Activated CD8-positive, alpha-beta T cell treated with anti-CD3 and anti-CD28 coated beads for 36 hours (primary cell): ENCODE measurements at places on chromosomes 3 and 15. TPM values are rescaled to one million over a fixed set of nuclear protein-coding genes. Genes with fewer than 3 reads are reported as not detected.
A peak's percentile ranks its signal among the peaks of the same experiment; 100 is the strongest.

- H3K27ac ChIP-seq: no peak overlapping the region
- DNase-seq: no peak
- H3K36me3 ChIP-seq: no peaks in the 10 kb centered on the region
- no peak overlapping the region for H3K4me3 ChIP-seq
- no peaks in the 10 kb centered on the region for H3K4me1 ChIP-seq
- peaks cover 5% of the 10 kb centered on the region for H3K27me3 ChIP-seq
Observed at GRCh38 chr3:58766587-58767282, 100.2 kb upstream of the FAM3D start.

PLSCR2 gene
- not detected for total RNA-seq

DNA sequence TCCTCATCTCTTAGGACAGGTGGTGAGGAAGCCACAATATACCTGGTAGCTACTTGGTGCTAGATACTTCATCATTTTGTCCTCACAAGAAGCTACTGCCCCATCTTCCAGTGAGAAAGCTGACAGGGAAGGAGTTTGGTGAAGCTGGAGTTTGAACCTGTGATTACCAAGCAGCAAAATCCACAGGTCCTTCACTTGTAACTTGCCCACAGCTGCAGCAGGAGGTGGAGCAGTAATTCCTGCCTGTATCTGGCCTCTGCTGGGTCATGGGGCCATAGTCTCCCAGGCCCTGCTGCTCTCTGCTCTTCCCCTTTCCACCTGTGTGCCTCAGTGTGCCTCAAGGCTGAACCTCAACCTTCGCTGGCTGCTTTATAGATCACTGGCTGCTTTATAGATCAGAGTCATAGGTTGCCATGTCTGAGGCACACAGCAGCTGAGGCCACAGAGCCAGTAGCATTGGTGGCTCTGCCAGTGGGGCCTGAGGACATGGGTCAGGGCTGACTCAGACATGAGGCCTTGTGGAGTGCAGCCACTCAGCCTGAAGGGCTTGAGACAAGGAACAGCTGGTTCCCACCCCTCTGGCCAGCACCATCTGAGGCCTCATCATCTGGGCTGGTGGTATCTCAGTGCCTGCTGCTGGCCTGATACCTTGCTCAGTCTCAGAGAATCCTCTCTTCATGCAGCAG lies 11.1 kb upstream of the CHRNB4 start:
- no peak overlapping the region for H3K4me3 ChIP-seq
- no peaks in the 10 kb centered on the region for H3K36me3 ChIP-seq
- no peaks in the 10 kb centered on the region for H3K4me1 ChIP-seq

PRICKLE2 gene
- total RNA-seq: not detected

IL16 gene
- total RNA-seq: 130 TPM

- H3K27me3 ChIP-seq: peaks cover 1% of the 10 kb centered on the region
- no peak overlapping the region for H3K4me3 ChIP-seq
- H3K27ac ChIP-seq: no peak overlapping the region
- no peaks in the 10 kb centered on the region for H3K36me3 ChIP-seq
- no peaks in the 10 kb centered on the region for H3K4me1 ChIP-seq
Observed at GRCh38 chr15:57609805-57610529, 18.3 kb downstream of the MYZAP start.

- H3K36me3 ChIP-seq: no peaks in the 10 kb centered on the region
- H3K4me3 ChIP-seq: no peak overlapping the region
- no peaks in the 10 kb centered on the region for H3K27me3 ChIP-seq
- DNase-seq: no peak
- H3K4me1 ChIP-seq: no peaks in the 10 kb centered on the region
- H3K27ac ChIP-seq: no peak overlapping the region
Observed at GRCh38 chr3:117144853-117145252, 435.3 kb downstream of the TUSC7 start.

DNA sequence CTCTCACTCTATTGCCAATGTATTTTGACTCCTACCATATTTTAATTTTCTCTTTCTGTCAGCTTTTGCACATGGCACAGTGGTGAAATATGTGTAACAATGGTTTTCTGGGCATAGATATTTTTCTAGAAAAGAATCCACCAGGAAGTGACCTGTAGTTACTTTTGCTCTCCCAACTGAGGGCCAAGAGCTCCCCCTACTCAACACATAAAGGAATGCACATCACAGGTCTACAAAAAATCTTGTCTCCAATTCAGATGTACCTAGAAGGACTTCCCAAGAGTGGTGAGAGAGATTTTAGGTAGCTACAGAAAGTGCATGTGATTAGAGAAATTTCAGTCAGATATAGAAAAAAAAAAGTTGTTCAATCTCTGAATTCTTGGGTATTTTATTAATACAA lies 15.6 kb downstream of the CPA3 start:
- H3K4me3 ChIP-seq: no peak overlapping the region
- no peak overlapping the region for H3K27ac ChIP-seq
- DNase-seq: no peak
- no peaks in the 10 kb centered on the region for H3K4me1 ChIP-seq
- H3K36me3 ChIP-seq: no peaks in the 10 kb centered on the region
- H3K27me3 ChIP-seq: peaks cover 1% of the 10 kb centered on the region

DNA sequence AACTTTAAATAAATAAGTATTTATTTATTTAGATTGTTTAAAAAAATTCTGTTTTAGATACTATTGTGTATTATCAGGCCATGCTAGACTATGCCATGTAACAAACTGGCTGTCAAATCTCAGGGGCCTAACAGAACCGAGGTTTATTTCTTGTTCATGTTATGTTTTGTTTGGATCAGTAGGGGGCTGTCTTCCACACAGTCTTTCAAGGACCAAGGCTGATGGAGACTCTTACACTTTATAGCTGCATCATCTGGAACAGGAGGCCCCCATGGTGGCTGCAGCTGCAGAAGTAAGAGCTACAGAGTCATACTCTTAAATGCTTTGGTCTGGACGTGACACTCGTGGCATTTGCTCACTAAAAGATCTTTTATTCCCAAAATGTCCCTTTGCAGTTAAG lies 33.0 kb upstream of the ARL14 start:
- no peaks in the 10 kb centered on the region for H3K4me1 ChIP-seq
- H3K27me3 ChIP-seq: no peaks in the 10 kb centered on the region
- no peak overlapping the region for H3K27ac ChIP-seq
- no peak for DNase-seq

GRCh38 chr3:125602752-125603649 lies 7.7 kb upstream of the OSBPL11 start:
- no peaks in the 10 kb centered on the region for H3K4me1 ChIP-seq
- H3K4me3 ChIP-seq: no peak overlapping the region
- DNase-seq: no peak
- no peaks in the 10 kb centered on the region for H3K36me3 ChIP-seq
- no peak overlapping the region for H3K27ac ChIP-seq

- peak overlapping the region; percentile 100 for H3K27ac ChIP-seq
- H3K27me3 ChIP-seq: no peaks in the 10 kb centered on the region
- peaks cover 77% of the 10 kb centered on the region for H3K4me1 ChIP-seq
- peaks cover 71% of the 10 kb centered on the region for H3K36me3 ChIP-seq
- H3K4me3 ChIP-seq: peak overlapping the region; percentile 89
Observed at GRCh38 chr15:92914103-92914499, 14.0 kb downstream of the CHD2 start.

- H3K27ac ChIP-seq: no peak overlapping the region
- no peak overlapping the region for H3K4me3 ChIP-seq
- no peaks in the 10 kb centered on the region for H3K4me1 ChIP-seq
- DNase-seq: no peak
- H3K27me3 ChIP-seq: peaks cover 3% of the 10 kb centered on the region
Observed at GRCh38 chr15:57625703-57626448, 34.2 kb downstream of the MYZAP start.

- no peak overlapping the region for H3K27ac ChIP-seq
- no peak for DNase-seq
- peaks cover 5% of the 10 kb centered on the region for H3K36me3 ChIP-seq
- H3K27me3 ChIP-seq: no peaks in the 10 kb centered on the region
- no peak overlapping the region for H3K4me3 ChIP-seq
Observed at GRCh38 chr3:197262709-197263108, 35.7 kb downstream of the DLG1 start.

UROC1 gene
- not detected for total RNA-seq

DNA sequence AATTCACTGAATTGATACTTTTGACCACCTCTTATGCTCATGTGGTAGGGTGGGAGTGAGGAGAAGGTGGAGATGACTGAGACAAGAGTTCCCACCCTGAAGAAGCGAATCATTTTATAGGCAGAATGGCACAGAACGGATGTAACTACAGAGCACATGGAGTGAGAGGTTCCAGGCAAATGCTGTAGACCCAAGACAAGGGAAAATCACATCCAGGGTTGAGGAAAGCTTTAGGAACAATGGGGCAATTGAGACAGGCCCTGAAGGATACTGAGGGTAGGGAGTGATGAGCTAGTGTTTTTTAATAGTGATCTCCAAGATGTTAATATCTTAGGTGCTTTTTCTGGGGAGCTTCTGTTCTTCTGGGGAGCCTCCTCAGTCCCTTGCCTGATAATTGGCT lies 8.1 kb downstream of the PCCB start:
- H3K27ac ChIP-seq: no peak overlapping the region
- DNase-seq: no peak
- H3K4me1 ChIP-seq: no peaks in the 10 kb centered on the region
- no peaks in the 10 kb centered on the region for H3K27me3 ChIP-seq
- H3K36me3 ChIP-seq: peaks cover 35% of the 10 kb centered on the region

DNA sequence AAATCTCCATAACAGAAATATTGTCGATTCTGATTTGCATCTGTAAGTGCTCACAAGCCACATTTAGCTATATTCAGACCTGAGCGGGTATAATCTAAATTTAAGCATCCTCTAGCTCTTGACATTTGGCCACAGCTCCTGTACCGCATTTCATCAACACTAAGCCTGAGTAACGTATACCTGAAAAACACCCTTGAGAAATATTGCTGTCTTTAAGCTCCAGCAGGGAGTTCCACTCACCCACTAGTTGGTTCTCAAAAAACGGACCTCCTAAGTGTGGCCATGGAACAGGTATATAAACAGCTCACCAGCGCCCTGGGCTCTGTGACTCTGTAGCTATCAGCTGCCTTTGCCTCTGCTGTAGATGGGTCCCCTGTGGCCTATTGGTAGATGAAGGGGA lies 80.7 kb downstream of the ABI3BP start:
- H3K36me3 ChIP-seq: no peaks in the 10 kb centered on the region
- DNase-seq: no peak
- H3K27me3 ChIP-seq: peaks cover 3% of the 10 kb centered on the region
- H3K27ac ChIP-seq: no peak overlapping the region
- no peaks in the 10 kb centered on the region for H3K4me1 ChIP-seq
- no peak overlapping the region for H3K4me3 ChIP-seq

- H3K4me3 ChIP-seq: no peak overlapping the region
- H3K36me3 ChIP-seq: no peaks in the 10 kb centered on the region
- H3K27ac ChIP-seq: no peak overlapping the region
Observed at GRCh38 chr3:20811631-20812030, 625.6 kb upstream of the SGO1 start.

GRCh38 chr3:32934150-32934742 lies 17.2 kb upstream of the CCR4 start:
- no peaks in the 10 kb centered on the region for H3K4me1 ChIP-seq
- peak; percentile 54 for DNase-seq
- no peak overlapping the region for H3K4me3 ChIP-seq
- no peak overlapping the region for H3K27ac ChIP-seq
- no peaks in the 10 kb centered on the region for H3K36me3 ChIP-seq

IL20RB gene
- 1.0 TPM for total RNA-seq

DNA sequence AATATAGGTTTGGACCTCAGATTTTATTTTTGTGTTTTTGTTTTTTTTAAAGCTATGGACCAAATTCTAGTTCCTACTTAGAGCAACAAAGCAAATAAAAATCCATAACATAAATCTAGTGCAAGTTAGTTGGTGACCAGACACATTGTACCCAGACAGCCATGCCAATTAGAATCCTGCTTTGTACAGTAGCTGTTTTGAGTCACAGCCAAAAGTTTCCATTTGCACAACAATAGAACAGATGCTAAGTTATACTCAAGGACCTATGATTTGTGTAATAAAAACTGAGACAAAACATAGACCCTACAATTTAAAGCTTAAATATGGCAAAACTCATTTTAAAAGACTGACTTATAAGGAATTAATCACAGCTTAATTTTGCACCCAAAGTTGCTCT lies 513.1 kb upstream of the CBLB start:
- H3K36me3 ChIP-seq: no peaks in the 10 kb centered on the region
- no peak for DNase-seq
- H3K4me3 ChIP-seq: no peak overlapping the region
- no peaks in the 10 kb centered on the region for H3K27me3 ChIP-seq
- peaks cover 5% of the 10 kb centered on the region for H3K4me1 ChIP-seq

PPIP5K1 gene
- total RNA-seq: 55.9 TPM

GRCh38 chr3:118476885-118477618 lies 557.6 kb downstream of the IGSF11 start:
- no peak overlapping the region for H3K27ac ChIP-seq
- no peaks in the 10 kb centered on the region for H3K27me3 ChIP-seq
- no peaks in the 10 kb centered on the region for H3K4me1 ChIP-seq
- DNase-seq: no peak
- H3K4me3 ChIP-seq: no peak overlapping the region

DNA sequence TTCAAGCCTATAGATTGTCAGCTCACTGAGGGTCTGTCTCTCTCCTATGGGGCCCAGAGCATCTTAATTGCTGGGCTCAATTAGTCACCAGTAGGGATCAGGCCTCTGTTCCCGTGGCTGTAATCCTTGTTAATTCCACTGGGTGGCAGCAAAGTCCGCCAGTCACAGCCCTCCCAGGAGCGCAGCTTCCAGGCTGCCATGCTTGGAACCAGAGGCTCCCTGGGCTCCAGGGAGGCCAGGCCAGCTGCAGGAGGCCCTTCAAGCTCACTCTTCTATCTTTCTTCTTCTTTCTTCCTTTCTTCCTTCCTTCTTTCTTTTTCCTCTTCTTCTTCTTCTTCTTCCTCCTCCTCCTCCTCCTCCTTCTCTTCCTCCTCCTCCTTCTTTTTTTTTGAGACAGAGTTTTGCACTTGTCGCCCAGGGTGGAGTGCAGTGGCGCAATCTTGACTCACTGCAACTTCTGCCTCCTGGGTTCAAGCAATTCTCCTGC lies 14.4 kb downstream of the RNU5B-1 start:
- no peaks in the 10 kb centered on the region for H3K36me3 ChIP-seq
- H3K4me3 ChIP-seq: no peak overlapping the region
- no peak overlapping the region for H3K27ac ChIP-seq

DNA sequence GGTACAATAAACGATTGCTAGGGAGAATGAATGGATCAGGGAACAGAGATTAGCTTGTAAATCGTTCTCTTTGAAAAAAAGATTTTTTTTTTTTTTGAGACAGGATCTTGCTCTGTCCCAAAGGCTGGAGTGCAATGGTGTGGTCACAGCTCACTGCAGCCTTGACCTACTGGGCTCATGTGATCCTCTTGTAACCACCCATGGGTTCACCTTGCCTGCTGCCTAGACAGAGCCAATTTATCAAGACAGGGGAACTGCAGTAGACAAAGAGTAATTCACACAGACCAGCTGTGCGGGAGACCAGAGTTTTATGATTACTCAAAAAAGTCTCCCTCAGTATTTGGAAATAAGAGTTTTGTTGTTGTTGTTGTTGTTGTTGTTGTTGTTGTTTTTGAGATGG lies 39.6 kb downstream of the METTL6 start:
- H3K36me3 ChIP-seq: no peaks in the 10 kb centered on the region
- H3K4me3 ChIP-seq: no peak overlapping the region
- H3K27ac ChIP-seq: no peak overlapping the region
- DNase-seq: no peak
- no peaks in the 10 kb centered on the region for H3K27me3 ChIP-seq

GOLGA8K gene
- 0.29 TPM for total RNA-seq

- H3K36me3 ChIP-seq: no peaks in the 10 kb centered on the region
- no peak for DNase-seq
- no peak overlapping the region for H3K4me3 ChIP-seq
Observed at GRCh38 chr3:23004971-23005370, 198.2 kb upstream of the UBE2E2 start.
